ENCODE measurements at places on chromosomes 2 and 18.

DNA sequence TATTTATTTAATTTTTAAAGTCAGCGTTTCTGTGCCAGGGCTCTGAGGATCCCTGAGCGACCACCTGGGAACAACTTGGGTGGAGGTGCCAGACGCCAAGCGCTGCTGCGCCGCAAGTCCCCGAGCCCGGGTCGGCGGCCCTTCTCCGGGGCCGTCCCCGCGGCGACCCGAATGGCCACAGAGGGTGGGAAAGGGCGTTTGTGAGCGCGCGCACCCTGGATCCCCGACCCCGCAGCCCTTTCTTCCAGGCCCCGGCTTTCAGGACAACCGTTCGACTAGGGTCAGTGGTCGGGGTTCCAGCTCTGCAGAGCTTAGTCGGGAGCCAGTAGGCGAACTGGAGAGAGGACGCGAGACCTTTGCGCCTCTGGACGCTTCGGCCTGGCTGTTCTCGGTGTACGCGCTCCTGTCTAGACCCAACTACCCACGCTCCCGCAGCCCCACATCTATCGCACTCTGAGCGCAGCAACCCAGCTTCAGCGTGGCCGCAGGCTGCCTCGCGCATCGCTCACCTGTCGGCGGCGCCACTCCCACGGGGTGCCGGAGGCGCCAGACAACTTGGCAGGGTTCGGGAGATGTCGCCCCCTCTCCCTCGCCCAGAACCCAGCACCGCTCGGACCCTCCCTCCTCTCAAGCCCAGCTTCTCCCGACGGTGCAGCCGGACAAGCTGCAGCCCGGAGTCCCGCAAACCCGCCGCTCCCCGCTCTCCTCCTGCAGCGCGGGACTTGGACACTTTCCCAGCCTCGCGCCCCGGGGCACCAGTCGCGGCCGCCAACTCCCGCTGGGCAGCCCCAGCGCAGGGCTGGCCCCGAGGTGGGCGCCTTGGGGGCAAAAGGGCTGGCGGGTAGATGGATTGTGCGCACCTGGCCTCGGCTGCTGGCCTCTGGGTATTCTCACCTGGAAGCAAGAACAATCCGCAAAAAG, 758 bp downstream of the LYPD1 start:
- DNase-seq: no peak

DNA sequence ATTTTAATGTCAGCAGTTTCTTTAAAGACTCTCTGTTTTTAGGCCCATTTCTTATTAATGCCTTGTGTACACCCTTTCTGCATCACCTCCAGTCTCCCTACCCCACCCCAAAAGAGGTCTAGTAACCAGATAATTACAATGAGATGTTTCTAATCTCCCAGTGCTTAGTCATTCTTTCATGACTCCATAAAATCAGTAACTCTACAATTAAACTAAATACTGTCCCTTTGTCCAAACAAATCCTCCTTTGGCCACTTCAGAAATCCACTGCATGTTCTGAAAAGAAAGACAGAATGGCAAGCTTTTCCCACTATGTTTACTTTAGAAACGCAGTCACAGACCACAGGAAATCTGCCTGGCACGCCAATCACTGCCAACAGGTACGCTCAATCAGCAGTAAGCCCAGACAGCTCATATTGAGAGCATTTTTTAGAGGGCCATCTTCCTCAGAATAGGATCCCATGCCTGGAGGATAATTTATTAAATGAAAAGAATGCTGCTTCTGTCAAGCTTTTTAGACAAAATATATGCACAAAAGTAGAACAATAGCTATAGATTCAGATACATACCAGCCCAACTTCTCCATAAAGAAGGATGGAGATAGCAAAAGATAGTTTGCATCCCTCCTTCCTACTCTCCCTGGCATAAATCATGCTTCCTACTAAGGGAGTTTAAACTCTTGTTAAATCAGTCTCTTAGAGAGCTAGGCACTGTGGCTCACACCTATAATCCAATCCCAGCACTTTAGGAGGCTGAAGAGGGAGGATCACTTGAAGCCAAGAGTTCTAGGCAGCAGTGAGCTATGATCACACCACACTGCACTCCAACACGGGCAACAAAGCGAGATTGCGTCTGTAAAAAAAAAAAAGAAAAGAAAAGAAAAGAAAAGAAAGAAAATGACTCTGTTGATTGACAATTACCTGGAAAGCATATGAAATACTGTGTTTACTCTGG, 14.6 kb downstream of the CLASP1 start:
- DNase-seq: no peak

DNA sequence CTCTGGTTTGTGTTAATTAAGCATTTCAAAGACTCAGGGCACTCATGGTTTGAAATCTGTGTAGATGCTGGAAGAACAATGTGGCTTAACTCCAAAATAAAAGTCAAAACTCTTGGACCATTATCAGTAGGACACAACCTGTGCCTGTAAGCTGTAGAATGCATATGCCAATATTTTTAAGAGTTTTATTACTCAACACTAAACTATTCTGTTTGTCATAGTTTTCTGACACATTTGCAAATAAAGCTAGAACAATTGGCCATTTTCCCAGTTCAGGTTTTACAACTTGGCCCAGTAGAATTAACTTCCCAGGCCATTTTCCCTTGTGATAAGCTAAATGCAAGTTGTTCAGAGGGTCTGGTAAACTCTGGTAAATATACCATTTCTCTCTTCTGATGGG, 713.1 kb downstream of the CBLN2 start:
- DNase-seq: no peak

- DNase-seq: no peak
These were observed 68.8 kb downstream of the CAVIN2 start for GRCh38 chr2:191778041-191778440.

GRCh38 chr18:45777393-45777792, 48.1 kb upstream of the SIGLEC15 start:
- DNase-seq: no peak

GRCh38 chr2:70698847-70699246, 69.2 kb downstream of the ADD2 start:
- no peak for DNase-seq

GRCh38 chr2:150282771-150283371, 204.6 kb downstream of the RND3 start:
- DNase-seq: no peak

- DNase-seq: no peak
These were observed 10.6 kb downstream of the DNAJB2 start for GRCh38 chr2:219289537-219290361.

- DNase-seq: no peak
These were observed 5.4 kb upstream of the KCNG2 start for GRCh38 chr18:79792096-79792987.

- DNase-seq: no peak
These were observed 23.6 kb downstream of the MALT1 start for GRCh38 chr18:58694720-58695468.

DNA sequence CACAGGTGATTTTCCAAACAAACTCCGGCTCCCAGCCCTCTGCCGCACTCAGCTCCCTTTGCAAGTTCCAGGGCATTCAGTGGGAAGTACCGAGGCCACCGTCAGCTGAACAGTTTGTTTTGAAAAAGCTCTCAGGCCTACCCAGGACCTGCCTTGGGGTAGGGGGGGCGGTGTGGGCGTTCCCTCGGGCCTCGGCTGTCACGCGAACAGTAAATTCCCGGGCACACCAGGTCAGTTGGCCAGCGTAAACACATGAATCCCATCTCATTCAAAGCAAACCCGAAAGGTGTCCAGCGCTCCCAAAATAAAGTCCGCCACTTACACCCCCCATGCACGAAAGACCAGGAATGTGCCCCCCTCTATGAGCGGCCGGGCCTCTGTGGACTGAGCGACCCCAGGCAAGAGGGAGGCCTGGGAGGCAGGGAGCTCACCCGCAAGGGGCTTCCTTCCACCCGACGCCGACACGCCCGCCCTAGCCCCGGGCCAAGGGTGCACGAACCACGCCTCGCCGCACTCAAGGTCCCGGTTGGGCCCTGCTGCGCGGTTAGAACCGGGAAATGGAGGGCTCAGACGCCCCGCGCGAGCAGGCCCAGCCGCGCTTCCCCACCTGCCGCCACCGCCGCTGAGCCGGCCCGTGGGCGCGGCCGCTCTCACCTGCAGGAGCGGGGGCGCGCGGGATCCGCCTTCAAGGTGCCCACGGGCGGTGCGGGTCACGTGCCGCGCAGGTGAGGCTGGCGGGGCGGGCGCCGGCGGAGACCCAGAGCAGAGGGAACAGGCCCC, at the start of gene WDSUB1:
TSS of gene WDSUB1 (minus strand) at position 775 of the 780 bp plus-strand sequence. CDS start 3,634 bp downstream, outside the sequence.
- no peak for DNase-seq

GRCh38 chr2:101533561-101534148, 58.7 kb upstream of the RFX8 start:
- DNase-seq: no peak

- DNase-seq: no peak
These were observed 88.7 kb upstream of the ATL2 start for GRCh38 chr2:38465789-38466127.

DNA sequence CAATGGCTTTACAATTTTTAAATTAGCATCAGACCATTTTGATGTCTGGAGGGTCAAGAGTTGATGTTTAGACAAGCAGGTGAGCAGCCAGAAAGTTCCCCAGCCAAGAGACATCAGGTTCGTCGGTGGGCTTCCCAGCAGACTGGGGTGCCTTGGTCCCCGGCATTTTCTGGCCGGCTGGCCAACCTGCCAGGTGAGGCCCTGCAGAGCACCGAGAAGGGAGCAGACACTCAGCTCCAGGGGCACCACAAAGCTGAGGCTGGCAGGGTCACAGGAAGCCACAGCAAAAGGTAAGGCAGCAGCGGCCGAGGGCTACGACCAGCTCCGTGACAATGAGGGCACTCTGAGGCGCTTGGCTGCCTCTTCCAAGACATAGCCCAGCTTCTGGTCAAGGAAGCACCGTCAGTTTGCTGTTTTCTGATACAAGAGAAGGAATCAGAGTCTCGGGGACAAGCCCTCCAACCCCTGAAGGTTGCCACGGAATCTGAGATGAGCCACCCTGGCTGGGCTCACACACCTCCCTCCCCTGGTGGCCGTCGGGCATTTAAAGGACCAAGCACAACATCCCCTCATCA, 229.0 kb downstream of the MGAT5 start:
- DNase-seq: no peak

- no peak for DNase-seq
These were observed 45.0 kb downstream of the CYRIA start for GRCh38 chr2:16620590-16620989.

- no peak for DNase-seq
These were observed 62.9 kb upstream of the FAM110C start for GRCh38 chr2:108920-109809.

GRCh38 chr2:107064750-107065149, 178.8 kb upstream of the ST6GAL2 start:
- DNase-seq: no peak

DNA sequence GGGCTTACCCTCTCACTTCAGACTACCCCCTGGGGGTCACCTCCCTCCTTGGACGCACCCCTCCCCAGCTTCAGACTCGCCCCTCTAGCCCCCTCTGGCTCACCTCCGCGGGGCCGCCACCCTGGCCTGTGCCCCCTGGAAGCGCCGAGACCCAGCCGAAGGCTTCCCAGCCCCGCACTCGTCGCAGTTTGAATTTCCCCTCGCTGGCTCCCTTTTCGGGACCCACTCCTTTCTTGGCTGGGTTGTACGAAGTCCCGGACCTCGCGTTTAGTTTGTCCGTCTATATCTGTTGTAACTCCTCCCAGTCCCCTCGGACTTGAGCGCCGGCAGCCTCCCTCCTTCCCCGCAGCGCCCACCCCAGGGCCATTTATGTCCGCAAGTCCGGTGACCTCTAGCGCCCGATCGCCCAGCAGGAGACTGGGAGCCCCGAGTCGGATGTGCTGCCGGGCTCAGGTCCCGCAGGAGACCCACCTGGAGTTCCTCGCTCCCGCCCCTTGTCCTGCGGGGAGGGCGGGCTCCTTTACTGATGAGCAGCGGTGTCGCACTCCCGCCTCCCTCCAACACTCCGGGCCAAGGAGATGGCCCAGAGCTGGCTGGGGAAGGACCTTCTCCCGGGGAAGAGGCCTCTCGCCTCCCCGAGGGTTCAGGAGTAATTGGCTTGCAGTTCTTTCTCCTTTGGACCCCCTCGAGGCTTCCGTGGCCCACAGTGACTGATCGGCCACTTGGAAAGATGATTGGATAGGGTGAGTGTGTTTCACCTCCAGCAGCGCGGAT, 692 bp upstream of the RAX start:
- no peak for DNase-seq

DNA sequence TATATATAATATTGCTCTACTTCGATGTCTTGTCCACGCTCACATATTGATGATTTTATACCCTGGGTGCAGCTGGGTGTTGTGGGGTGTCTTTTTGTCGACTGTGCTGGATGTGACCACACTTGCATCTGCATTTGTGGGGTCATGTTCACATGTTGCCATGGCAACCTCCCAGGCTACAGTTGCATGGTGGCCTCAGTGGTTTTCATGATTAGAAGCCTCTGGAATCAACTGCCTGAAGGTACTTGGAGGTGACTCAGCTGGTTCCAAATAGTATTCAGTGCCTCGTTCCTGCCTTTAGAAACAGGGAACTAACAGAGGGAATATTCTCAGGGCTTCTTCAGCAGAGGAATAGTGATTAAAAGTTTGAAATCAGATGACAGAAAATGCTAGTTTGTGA, 166.3 kb upstream of the NYAP2 start:
- DNase-seq: no peak

GRCh38 chr2:174771136-174771535, 6.9 kb upstream of the CHRNA1 start:
- no peak for DNase-seq

GRCh38 chr2:200353874-200354273, 47.4 kb downstream of the SPATS2L start:
- DNase-seq: no peak

- DNase-seq: no peak
These were observed 62.5 kb downstream of the RHOB start for GRCh38 chr2:20509301-20509769.

GRCh38 chr2:149320362-149320761, 10.0 kb upstream of the LYPD6 start:
- DNase-seq: no peak

DNA sequence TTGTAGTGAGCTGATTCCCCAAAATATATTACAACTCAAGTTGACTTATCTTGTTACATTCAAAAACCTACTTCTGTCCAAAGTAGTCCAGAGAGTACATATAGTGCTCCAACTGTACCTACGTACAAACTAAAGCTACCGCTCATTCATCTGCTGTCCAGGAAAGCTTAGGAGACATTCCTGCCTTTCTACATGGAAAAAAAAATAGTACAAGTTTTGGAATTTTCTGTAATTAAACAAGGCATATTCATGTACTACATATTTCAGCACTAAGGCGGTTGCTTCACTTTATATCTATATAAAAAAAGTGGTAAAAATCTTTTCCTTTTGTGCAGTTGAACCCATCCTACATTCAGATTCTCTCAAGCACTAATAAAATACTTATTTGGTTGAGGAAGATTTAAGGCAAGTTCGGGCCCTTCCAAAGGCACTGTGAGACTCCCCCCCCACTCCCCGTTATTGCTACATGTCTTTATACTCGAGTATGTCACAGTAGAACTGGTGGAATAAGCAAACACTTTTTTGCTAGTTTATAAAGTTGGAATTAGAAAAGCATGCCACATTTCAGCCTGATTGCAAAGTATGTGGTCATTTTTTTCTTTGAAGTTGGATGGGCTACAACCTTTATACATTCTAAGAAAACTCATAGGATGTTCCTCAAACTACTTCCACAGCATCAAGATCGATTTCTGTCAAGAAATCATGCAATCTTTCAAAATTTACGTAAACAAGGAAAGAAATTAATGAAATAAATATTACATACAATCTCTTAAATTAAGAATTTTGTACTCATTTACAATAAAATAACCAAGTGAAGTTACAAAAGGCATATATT, 3.7 kb downstream of the ZFP36L2 start:
- DNase-seq: no peak

- DNase-seq: no peak
These were observed 46.3 kb upstream of the VIT start for GRCh38 chr2:36650031-36650829.

- DNase-seq: no peak
These were observed 452.4 kb upstream of the CDH7 start for GRCh38 chr18:65298422-65298821.

GRCh38 chr2:211751848-211752247, 786.8 kb downstream of the ERBB4 start:
- DNase-seq: no peak

Measured in activated CD8-positive, alpha-beta memory T cell treated with anti-CD3 and anti-CD28 coated beads for 1 hour (primary cell).